AG04450 (cell line): ENCODE measurements at places on chromosomes 11 and 22.

- DNase-seq, result no peak
These were observed 407.5 kb upstream of the ANO5 start for GRCh38 chr11:21785351-21785750.

- no peak for DNase-seq
These were observed 19.0 kb downstream of the SEC14L3 start for GRCh38 chr22:30452861-30453260.

- DNase-seq, result no peak
These were observed 130.2 kb downstream of the TRIM44 start for GRCh38 chr11:35792846-35793192.

DNA sequence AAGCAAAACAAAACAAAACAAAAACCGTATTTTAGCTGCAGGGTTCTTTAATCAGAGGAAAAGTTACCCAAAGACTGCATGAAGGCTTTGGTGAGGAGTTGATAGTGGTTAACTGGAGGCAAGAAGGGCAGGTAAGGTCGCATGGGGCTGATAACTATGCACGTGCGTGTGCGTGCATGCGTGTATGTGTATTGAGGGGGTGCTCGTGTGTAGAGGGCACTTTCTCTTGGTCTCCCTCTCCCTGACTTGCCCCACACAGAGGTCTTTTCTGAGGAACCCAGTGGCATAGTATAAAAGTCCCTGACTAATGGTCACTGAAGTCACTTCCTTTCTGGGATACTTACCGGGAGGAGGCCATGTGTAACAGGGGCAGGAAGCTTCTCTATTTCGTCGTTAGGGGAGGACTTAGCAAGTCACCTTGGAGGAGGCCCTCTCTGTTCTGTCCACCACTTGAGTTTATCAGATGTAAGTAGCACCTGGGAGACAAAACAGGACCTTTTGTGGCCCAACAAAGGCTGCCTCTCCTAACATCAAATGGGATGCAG is 20.1 kb upstream of the FCHSD2 start:
- no peak for DNase-seq

- DNase-seq, result no peak
These were observed 4.4 kb downstream of the INS start for GRCh38 chr11:2156416-2157182.

- no peak for DNase-seq
These were observed 330.4 kb downstream of the BRD1 start for GRCh38 chr22:49497266-49497665.

DNA sequence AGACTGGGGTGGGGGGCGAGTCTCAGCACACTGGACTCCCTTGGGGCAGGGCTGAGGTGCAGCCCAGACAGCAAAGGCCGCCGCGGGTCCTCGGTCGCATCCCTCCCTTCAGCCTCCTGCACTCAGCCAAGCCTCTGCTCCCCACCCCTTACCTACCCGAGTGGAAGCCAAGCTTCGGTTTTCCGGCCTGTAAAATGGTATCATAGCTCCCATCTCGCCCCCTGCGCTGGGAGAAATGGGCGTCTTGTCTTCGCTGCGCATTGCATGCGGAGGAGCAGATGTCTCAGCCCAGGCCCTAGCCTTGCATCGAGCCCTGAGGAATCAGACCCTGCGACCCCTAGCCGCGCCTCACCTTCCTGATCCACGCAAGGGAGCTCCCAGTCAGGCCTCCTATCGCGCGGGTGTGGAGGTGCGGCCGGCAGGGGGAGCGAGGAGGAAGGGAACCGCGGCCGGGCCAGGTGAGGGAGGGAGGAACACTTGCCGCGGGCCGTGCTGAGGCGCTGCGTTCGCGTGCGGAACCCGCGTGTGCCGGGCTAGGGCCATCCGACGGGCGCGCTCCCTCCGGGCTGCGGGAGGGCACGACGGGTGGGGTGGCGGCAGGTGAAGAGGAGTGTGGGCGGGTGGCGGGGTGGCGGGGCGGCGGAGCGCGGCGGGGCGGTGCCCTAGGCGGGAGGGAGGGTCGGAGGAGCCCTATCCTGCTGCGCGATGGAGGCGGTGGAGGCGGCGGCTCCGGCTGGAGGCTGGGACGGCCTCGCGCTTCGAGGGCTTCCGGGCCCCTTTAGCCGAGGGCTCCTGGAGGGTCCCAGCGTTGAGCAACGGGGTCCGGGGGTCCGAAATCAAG is 4.1 kb upstream of the TBX1 start:
- no peak for DNase-seq

DNA sequence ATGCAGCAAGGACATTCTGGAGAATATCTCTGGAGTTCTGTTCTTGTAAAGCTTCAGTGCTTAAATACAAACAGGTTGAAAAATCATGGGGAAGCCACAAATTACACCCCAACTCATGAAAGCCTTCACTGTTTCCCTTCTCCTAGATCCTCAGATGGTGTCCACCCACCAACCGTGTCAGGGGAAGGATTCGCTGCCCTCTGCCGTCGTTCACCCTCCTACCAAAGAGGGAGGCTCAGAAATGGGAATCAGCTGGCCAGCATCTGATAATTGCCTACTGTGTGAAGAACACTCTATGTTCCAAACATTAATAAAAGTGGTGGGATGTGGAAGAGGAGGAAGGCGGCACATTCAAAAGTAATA is 7.4 kb upstream of the HEPACAM start:
- DNase-seq, result no peak

DNA sequence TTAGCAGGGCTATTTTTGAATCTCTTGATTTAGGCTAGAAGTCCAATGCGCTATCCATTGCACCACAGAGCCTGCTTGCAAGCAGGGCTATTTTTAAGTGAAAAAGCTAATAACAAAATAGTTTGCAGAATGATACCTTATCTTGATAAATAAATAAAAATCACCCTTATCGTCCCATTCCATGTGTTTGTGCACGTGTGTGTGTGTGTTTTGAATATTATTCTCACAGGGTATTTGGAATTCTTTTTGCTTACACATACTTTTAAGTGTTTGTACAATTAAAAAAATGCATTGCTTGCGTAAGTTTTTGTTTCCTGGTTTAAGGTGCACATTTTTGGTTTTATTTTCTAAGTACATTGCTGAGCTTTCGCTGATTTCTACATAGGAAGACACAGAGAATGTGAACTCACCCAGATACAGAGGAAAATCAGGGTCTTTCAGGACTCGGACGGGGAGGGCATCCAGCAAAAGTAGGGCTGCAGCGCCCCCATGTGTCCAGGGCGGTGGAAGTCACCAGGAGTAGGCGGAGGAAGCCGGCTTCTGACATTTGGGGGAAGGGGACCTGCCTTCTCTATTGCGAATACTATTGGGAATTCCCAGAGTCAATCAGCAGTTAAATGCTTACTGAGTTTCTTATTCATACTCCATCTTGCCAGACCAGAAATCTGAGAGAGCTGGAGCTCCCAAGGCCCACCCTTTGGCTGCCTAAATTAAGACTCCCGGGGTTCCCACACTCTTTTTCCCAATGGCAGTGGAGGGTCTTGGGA is 27.3 kb downstream of the SLC1A2 start:
- peak; percentile 72 for DNase-seq

GRCh38 chr11:59615120-59615636 is 396 bp downstream of the OSBP start:
- DNase-seq, result no peak

GRCh38 chr11:44775366-44775984 is 48.7 kb downstream of the TSPAN18 start:
- no peak for DNase-seq

- DNase-seq, result no peak
These were observed 122.5 kb upstream of the FGF3 start for GRCh38 chr11:69941546-69942332.

DNA sequence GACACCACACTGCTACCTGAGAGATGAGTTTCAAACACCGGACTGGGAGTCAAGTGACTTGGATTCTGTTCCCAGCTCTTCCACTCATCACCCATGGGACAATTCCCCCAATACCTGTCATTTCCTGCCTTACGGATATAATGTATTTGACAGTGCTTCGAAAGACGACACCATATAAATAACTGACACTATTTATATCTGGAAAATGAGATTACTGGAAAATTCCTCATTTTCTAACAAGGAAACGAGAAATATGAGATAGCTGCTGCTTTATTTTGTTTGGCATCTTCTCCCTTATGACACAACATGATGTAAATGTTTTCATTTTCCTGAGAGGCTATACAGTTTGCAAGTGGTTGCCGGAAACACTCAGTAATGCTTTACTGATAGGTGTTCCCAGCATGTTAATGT is 8.6 kb downstream of the HSCB start:
- DNase-seq, result peak; percentile 55

DNA sequence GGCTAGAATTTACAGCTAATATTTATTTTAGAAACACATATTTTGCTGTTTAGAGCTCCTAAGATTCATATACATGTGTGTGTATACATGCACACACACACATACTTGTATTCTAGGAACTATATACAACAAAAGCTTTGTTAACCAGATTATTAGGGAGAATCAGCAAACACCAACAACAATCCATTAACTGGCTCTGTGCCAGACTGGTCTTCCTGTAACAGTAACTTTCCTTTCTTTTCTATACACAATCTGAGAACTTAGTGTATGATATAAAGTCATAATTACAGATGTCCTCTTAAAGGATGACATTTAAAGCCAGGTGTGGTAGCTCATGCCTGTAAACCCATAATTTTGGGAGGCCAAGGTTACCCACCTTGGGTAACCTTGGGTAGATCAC is 49.5 kb upstream of the CLNS1A start:
- no peak for DNase-seq

DNA sequence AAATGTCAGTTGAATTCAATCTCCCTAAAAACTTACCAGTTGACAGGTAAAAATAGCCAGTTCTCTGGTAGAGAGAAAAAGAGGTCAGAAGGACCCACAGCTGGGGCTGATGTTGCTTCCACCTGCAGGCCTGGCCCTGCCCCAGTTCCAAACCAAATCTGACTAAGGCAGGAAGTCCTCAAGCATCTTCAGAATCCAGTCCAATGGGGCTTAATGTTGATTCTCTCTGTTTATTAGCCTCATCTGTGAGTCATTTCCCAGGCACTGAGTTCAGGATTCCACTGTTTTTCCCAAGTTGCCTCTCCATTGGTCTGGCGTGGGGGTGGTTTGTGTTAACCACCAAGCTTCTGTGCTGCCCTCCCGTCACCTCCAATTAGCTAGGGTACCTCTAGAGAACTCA is 601.8 kb downstream of the INSC start:
- no peak for DNase-seq

DNA sequence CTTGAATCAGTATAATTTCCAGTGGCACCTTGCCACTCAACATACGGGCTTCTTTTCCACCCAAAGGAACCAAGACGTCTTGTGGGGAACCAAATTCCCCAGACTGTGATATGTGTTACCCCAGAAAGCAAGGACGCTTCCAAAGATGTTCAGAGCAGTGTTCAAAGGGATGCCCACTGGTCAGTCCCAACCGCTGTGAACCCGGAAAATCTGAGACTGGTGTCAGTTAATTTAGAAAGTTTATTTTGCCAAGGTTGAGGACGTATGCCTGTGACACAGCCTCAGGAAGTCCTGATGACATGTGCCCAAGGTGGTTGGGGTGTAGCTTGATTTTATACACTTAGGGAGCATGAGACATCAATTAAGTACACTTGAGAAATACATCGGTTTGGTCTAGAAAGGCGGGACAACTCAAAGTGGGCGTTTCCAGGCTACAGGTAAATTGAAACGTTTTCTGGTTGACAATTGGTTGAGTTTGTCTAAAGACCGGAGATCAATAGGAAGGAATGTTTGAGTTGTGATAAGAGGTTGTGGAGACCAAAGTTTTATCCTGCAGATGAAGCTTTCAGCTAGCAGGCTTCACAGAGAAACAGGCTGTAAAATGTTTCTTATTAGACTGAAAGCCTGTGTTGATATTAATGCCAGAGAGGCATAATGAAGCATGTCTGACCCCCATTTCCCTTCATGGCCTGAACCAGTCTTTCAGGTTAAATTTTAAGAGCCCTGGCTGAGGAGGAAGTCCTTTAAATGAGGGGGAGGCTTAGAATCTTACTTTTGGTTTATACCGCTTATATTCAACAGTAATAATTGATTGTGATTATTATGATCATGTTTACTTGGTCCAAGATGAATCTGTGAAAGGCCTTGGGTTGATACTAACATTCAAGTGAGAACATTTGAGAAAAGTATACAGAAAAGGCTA is 6.8 kb downstream of the APOL3 start:
- DNase-seq, result no peak

DNA sequence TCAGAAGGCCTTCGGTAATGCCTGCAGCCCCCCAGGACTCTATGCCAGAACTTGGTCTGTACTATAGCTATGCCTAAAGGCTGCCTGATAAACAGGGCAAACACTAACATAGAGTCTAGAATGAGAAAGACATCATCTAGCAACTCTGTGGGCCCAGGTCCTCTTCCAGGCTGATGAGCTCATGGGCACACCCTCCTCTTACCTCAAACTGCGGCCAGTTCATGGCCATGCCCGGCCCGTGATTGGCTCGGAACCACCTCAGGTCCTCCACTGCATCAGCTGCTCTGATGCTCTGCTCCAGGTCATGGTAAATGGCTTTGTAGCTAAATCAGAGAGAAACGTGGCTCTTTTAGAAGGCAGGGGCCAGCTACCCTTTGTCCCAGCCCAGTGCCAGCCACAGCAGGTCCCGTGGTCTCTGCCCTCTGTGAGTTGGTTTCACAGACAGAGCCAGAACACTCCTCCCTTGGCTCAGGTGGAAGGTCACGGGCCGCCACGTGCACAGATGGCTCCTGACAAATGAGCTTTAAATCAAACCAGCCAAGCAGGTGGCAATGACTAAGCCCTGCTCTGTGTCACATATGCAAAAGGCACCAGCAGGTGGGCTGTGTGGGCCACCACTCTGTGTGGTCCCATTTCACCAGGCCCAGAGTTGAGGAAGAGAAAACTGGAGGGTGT is 25.0 kb upstream of the ARFGAP3 start:
- no peak for DNase-seq

DNA sequence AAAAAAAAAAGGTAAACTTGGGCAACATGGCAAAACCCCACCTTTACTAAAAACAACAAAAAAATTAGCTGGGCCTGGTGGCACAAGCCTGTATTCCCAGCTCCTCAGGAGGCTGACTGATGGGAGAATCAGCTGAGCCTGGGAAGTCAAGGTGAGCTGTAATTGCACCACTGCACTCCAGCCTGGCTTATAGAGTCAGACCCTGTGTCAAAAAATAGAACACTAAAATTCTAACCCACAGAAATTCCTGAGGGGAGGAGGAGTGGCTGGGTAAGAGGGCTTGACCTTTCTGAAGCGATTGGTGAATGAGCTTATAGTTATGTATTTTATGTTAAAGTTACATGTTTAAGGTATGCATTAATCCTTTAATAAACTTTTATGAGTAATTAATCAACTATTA is 53.3 kb downstream of the FAT3 start:
- DNase-seq, result no peak

GRCh38 chr11:68818181-68818580 is 23.5 kb downstream of the CPT1A start:
- DNase-seq, result no peak

- no peak for DNase-seq
These were observed 81.0 kb downstream of the BUD13 start for GRCh38 chr11:116691771-116692177.

DNA sequence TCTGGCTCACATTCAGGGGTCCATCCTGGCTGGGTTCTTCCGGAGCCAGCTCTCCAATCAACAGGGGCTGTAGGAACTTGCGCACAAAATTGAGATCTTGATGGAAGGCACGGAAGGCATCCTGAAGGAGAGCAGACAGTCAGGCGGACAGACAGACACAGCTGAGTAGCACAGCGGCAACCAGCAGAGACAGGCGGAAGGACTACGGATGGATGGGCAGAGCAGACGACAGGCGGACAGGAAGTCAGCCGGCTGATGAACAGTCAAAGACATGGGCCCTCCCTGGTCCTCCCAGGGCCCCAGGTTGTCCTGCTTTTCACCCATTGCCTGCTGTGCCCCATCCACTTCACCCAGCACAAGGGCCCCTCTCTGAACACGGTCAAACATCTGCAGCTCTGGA is 11.3 kb downstream of the FADS3 start:
- DNase-seq, result no peak

- DNase-seq, result no peak
These were observed 62.3 kb downstream of the PPFIBP2 start for GRCh38 chr11:7575841-7576725.
